ENCODE measurements at places on chromosomes 4 and X.
A peak's percentile ranks its signal among the peaks of the same experiment; 100 is the strongest.

DNA sequence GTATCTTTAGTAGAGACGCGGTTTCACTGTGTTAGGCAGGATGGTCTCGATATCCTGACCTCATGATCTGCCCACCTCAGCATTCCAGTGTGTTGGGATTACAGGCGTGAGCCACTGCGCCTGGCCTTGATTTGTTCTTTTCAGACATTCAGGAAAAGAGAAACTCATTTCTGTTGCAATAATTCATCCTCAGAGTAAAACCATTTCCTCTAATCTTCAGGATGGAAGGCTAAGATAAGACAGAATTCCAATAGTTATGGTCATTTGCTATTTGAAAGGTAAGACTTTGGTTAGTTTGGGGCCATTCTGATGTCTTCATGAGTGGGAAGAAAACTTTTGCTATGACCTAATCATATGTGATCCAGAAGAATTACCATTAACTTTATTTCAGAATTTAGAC is 83.0 kb downstream of the LRP2BP start:
- no peak for DNase-seq

GRCh38 chr4:7361280-7361895 is 73.3 kb downstream of the PSAPL1 start:
- DNase-seq, result no peak

- DNase-seq, result no peak
Observed at GRCh38 chr4:105192474-105192873, 45.8 kb downstream of the TET2 start.

GRCh38 chr4:4488405-4489404 is 53.1 kb downstream of the STX18 start:
- DNase-seq, result peak; percentile 37

GRCh38 chr4:77358315-77358928 is 201.4 kb downstream of the CCNG2 start:
- peak; percentile 11 for DNase-seq

DNA sequence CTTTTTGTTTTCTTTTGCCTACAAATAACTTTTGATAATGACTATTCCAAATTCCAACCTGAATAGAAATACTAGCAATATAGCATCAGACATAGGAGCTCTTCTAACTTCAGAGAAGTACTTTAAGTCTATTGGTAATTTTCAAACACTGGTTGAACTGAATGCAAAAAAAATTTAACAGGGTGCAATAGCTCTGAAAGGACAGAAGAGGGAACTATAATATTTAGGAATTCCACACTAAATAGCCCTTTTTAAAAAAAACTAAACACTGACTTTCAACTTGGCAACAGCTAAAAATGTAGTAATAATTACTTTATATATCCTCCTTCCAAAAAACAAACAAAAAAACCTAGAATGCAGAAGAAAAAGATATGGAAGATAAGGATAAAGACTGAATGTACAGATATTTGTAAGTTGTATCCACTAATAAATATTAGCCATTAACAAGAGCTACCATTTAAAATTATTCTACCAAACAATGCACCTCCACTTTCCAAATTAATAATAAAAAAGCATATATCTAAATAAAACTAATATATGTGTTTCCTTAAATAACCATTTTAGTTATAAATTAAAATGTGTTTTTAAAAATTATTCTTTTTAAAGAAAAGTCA is 81.4 kb downstream of the FBXW7 start:
- no peak for DNase-seq

DNA sequence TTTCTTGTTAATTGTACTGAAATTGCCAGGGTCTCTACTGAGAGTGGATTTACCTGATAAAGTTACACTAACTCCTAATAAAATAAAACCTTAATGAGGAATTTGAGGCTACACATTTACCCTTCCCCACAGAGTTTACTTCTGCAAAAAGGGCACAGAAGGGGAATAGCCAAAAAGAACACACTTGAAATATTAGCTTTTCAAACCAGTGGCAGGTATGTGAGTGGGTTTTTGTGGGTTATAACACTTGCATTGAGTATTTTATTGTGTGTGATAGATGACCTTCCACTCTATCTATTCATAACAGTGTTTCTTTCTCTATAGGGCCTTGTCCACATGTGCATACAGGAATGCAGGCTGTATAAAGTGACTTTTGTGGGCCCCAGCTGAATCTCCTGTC is 5.0 kb upstream of the GPR174 start:
- DNase-seq, result no peak

DNA sequence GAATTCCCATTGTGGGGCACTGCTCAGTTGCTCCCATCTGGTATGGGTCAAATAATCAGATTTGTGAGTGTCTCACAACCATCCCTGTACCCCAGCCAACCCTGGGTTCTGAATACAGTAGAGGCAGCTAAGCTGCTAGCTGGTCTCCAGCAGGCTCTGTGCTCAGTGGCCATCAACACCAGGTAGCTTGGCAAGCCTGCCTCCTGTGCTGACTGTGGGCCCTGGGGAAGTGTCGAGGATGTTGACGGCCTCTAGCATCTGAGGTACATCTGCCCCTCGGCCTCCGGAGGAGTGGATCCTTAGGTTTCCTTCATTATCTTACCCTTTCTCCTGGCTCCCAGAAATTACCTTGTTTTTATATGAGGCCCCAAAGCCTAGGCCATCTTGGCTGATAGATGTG is 13.3 kb downstream of the RNF4 start:
- DNase-seq, result no peak

DNA sequence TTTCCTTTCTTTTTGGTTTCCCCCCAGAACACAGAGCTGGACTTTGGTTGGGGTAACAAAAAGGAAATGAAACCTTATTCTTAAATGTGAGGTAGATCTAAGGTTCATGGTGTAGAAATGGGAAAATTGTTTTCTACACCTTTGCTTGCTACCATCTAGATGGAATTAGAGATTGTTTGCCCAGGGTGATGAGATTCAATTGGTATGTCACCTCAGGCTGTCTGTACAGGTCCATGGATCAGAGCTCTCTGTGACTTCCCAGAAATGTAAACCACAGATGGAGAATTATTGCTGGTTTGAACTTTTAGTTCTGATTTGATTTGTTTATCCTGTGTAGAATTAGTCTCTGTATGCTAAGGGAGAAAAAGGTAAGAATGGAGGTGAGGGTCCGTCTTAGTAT is 146.7 kb downstream of the PCDH7 start:
- no peak for DNase-seq

DNA sequence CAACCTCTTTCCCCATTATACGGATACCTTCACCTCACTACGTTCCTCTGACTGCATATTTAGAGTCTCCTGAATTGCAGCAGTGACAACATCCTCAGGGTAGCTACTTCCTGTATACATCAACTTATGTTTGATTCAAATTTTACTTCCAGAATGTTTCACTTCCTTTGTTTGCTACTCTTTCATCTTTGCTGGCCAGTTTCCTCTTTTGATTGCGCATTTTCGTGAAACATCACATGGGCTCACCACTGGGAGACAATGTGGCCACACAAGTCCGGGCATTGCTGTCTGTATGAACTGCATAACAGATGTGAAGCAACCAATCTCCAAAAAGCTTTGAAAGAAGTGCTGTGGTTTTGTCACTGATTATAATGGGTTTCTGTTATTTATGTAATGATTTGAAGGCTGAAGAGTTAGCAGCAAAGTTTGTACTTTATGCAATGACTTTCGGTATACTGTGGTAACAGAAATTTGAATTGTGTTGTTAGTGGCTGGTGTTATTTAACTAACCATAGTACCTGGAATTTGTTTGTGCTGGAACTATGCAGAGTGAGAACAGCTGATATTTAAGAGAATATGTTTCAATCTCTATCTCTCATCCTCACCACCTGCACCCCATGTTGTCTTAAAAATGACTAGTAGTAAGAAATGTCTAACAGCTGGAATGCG is 7.4 kb downstream of the SNCA start:
- DNase-seq, result no peak

- DNase-seq, result no peak
Observed at GRCh38 chr4:100838286-100838685, 320.5 kb upstream of the EMCN start.

GRCh38 chrX:101485212-101485949 is at the start of gene ARMCX4:
Gene ARMCX4 (plus strand): TSS chrX:101485456. CDS start chrX:101488590, 3,134 bp downstream.
- DNase-seq, result peak; percentile 38

GRCh38 chr4:102761296-102761701 is 531 bp upstream of the MANBA start:
- no peak for DNase-seq

DNA sequence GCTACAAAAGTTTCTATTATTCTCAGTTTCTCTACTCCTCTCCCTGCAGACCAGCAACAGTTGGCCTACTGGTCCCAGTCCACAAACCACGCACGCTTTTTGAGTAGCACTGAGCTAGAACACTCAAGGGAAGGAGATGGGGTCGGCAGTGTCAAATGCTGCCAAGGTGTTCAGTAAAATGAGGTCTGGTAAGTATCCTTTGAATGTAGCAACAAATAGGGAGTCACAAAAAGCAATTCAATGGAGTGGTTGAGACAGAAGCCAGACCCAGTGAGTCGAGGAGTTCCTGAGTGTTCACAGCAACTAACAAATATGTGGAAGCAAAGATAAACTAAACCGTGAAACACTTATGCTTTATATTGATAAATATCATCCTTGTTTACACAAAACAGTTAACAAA is 355.7 kb downstream of the MID1IP1 start:
- DNase-seq, result no peak
